ENCODE measurements at places on chromosomes 6 and 20.
A peak's percentile ranks its signal among the peaks of the same experiment; 100 is the strongest.

DNA sequence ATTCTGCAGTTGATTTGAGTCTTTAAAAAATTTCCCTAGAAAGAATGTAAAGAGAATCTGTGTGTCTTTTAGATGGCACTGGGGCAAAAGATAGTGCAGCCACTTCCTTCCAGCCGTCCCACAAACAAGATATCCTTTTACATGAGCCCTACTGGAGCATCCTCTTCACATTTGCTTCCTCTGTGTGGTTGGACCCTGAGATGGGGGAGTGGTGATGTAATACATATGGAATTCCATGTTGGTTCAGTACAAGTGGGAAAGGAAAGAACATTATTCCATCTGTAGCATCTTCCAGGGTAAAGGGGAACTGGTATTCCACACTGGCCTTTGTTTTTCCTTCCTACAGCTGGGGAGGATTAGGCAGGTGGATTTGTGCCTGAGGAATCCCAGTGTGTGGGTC lies 78.9 kb upstream of the ISM1 start:
- peak; percentile 14 for DNase-seq

GRCh38 chr6:70277470-70277869 lies 25.4 kb downstream of the COL9A1 start:
- no peak for DNase-seq

GRCh38 chr20:17077030-17077429 lies 149.8 kb upstream of the PCSK2 start:
- no peak for DNase-seq

GRCh38 chr6:157429248-157429647 lies 48.3 kb downstream of the ZDHHC14 start:
- DNase-seq, result no peak

- no peak for DNase-seq
Observed at GRCh38 chr20:21971436-21971835, 266.0 kb downstream of the PAX1 start.

GRCh38 chr20:44405257-44405656 lies 49.8 kb downstream of the HNF4A start:
- DNase-seq, result no peak

- DNase-seq, result no peak
Observed at GRCh38 chr20:45230631-45231030, 9.5 kb downstream of the SEMG2 start.

DNA sequence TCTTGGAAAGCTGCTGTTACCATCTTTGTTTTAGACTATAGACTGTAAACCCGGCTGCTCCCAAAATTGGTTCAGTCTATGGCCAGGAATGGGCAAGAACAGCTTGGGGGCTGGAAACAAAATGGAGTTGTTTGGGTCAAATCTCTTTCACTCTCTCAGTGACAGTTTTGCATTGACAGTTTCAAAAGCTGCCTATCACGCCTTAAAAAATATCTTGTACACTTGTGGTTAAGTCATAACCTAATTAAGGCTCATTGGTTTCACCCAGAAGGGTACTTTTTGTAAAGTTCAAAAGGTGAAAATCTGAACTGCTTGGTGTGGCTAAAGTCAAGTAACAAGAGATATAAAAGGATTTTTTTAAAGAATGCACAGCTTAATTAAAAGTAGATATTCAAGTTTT lies 76.1 kb upstream of the PRL start:
- no peak for DNase-seq

- peak; percentile 53 for DNase-seq
Observed at GRCh38 chr6:106087548-106088325, 1.6 kb downstream of the PRDM1 start.
